GM23338 (cell line): ENCODE measurements at places on chromosomes 4 and X. TPM values are rescaled to one million over a fixed set of nuclear protein-coding genes. Genes with fewer than 3 reads are reported as not detected.

The TRPC3 gene
- 0.24 and 0.44 TPM in 2 replicates for polyA plus RNA-seq

- H3K27me3 ChIP-seq: no peaks in the 10 kb centered on the region
- H3K36me3 ChIP-seq: no peaks in the 10 kb centered on the region
- DNase-seq: no peak
Observed at GRCh38 chr4:42560467-42560861, 96.4 kb downstream of the ATP8A1 start.

DNA sequence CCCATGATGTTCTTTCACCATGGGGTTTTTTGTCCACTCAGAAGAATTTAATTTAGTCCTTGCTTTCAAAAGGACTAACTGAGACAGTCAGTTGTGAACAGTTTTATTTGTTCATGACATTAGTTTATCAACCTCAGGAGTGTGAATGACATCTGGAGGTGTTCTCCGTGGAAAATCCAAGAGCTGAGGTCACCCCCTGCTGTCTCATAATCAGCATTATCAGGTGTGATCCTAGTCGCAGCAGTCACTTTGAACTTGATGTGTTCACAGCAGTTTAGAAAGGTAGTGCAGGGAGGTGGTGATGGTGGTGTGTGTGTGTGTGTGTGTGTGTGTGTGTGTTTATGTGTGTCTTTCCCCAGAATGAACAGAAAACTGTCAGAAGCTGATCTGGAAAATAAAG, 1760.8 kb upstream of the PCDH10 start:
- no peaks in the 10 kb centered on the region for H3K4me1 ChIP-seq
- no peaks in the 10 kb centered on the region for H3K27me3 ChIP-seq
- no peak for DNase-seq
- H3K27ac ChIP-seq: no peak overlapping the region
- no peaks in the 10 kb centered on the region for H3K36me3 ChIP-seq

DNA sequence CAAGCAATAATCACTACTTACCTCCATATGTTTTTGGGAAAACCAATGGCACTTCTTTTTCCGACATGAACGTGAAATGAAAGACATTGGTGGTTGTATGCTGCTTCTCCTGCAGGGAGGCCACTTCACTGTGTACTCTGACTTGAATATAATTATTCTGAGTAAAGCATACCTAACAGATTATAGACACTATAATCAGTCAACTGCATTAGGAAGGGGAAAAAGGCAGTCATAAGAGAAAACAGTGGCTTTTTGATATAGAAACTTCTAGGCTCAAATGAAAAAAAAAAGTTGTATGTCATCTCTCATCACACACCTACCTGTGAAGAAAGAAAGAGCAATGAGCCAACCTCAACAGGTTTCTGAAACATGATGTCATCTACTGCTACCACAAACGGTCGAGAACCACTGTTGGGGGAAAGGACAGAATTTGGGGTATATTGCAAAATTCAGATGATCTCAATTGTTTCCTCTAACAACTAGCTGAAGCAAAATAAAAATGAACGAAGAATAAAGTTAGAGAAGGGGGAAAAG, 37.4 kb downstream of the PRDX4 start:
- no peaks in the 10 kb centered on the region; the same call in none of the 2 replicates for H3K36me3 ChIP-seq
- DNase-seq: no peak
- H3K27me3 ChIP-seq: no peaks in the 10 kb centered on the region
- H3K4me3 ChIP-seq: no peak overlapping the region

DNA sequence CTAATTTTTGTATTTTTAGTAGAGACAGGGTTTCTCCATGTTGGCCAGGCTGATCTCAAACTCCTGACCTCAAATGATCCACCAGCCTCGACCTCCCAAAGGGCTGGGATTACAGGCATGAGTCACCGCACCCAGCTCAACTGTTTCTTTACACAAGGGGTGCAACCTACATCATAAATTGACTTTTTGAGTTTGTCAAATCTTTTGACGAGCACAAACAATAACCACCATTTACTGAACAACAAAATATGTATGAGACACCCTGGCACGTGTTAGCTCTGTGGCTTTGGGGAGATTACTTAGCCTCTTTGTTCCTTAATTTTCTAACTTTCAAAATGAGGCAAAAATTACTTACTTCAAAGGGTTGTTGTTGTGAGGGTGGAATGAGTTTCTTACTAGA, 23.5 kb upstream of the SLC34A2 start:
- no peak for DNase-seq
- no peak overlapping the region for H3K4me3 ChIP-seq
- no peak overlapping the region for H3K27ac ChIP-seq
- no peaks in the 10 kb centered on the region for H3K4me1 ChIP-seq
- no peaks in the 10 kb centered on the region for H3K27me3 ChIP-seq
- H3K36me3 ChIP-seq: no peaks in the 10 kb centered on the region
